ENCODE measurements at places on chromosomes 3 and 15. TPM values are rescaled to one million over a fixed set of nuclear protein-coding genes. Genes with fewer than 3 reads are reported as not detected.
A peak's percentile ranks its signal among the peaks of the same experiment; 100 is the strongest.

The ADIPOQ gene
- 8.8 TPM for total RNA-seq

The FURIN gene
- 78.4 TPM for total RNA-seq

The WNT5A gene
- total RNA-seq, result 5.4 TPM

The SV2B gene
- 2.6 TPM for total RNA-seq

The FSD2 gene
- total RNA-seq, result not detected

The CCDC54 gene
- not detected for total RNA-seq

The SCG3 gene
- total RNA-seq, result not detected

DNA sequence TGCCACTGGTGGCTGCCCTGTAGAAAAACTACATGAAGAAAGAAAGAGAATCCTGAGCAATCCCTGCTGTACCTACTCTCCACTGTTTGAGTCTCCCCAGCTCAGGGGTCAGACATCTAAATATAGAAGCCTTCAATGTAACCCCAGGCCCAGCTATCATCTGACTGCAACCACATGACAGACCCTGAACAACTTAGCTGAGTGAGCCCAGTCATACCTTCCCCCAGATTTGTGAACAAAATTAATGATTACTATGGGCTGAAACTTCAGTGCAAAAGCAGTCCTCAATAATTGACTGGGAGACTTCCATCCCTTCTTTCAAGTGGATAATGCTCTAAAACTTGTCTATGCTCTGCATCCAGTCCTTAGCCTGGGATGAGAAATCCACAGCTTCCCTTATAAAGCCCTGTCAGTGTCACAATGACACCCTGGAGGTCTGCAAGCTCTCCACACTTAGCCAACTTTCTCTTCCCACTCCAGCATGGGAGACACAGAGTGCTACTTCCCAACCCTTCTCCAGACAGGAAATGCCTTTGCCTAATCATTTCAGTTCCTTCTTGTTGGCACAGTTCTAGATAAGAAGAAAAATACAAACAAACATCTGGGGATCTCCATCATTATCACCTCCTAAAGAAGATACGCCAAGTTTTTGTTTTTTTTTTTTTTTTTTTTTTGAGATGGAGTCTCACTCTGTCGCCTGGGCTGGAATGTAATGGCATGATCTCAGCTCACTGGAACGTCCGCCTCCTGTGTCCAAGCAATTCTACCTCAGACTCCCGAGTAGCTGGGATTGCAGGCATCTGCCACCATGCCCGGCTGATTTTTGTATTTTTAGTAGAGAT lies 198.5 kb upstream of the GADL1 start:
- no peak for DNase-seq

GRCh38 chr3:131582438-131582837 lies 79.7 kb upstream of the MRPL3 start:
- no peak for DNase-seq

GRCh38 chr3:19688767-19689166 lies 245.2 kb downstream of the EFHB start:
- no peak for DNase-seq

DNA sequence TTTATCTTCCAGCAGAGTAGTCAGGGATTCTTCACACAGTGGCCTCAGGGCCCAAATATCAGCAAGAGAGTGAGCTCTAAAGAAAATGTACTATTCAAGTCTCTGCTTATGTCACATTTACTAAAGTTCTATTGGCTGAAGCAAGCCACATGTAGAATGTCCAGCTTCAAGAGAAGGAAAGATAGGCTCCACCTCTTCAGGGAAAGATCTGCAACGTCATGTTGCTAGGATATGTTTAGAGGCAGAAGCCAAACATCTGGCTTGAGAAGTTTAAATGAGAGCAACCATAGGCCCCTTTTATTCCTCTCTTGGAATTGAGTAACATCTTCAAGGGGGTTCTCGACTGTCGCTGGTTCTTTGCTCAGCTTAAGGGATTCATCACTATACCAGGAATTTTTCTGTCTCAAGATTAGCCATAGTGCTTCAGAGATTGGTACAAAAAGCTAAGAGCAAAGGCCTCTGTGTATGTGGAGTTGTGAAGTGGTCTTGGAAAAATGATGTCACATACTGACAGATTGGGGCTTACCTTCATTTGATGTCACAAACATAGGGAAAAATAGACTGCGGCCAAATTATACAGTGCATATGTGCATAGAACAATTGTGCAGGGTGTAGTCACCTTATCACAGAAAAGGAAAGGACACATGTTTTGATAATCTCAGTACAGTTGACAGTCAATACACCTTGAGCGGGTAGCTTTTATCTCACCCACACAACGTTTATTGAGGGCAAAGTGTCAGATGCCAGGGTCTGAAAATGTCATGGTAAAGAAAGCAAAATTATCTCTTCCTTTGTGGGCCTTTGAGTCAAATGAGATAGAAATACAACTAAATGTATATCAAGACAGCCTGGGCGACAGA lies 11.3 kb upstream of the THRB start:
- no peak for DNase-seq

- DNase-seq, result no peak
Measured at GRCh38 chr3:152853196-152853595, 18.3 kb downstream of the P2RY1 start.

- DNase-seq, result peak; percentile 69
Measured at GRCh38 chr15:60397772-60398445, at the start of gene ANXA2. ANXA2 (minus strand) TSS chr15:60397986; CDS start chr15:60386075, 11,911 bp downstream.

DNA sequence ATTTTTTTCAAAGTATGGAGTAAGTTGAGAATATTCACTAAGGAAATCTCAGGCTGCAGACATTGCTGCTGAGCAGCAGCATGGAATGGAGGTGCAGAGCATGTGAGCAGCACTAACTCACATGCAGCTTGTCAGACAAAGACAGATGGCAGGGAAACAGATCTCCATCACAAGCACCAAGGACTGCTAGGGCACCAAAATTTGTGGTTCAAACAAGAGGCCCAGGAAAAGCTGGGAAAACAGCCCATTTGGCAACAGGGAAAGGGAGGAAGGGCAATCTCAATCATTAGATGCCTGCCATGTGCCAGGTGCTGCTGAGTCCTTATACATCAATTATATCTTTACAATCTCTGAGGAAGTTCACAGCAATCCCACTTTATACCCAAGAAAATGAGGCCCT lies 47.2 kb upstream of the EIF1B start:
- no peak for DNase-seq

DNA sequence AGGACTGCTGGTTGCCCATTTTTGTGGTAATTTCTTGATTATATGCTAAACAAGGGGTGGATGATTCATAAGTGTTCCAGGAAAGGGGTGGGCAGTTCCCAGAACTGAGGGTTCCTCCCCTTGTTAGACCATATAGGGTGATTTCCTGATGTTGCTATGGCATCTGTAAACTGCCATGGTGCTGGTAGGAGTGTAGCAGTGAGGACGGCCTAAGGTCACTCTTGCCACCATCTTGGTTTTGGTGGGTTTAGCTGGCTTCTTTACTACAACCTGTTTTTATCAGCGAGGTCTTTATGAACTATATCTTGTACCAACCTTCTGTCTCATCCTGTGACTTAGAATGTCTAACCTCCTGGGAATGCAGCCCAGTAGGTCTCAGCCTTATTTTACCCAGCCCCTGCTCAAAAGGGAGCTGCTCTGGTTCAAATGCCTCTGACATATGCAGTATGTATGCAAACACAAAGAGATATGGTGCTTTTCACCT lies 46.2 kb downstream of the C3orf38 start:
- no peak for DNase-seq

DNA sequence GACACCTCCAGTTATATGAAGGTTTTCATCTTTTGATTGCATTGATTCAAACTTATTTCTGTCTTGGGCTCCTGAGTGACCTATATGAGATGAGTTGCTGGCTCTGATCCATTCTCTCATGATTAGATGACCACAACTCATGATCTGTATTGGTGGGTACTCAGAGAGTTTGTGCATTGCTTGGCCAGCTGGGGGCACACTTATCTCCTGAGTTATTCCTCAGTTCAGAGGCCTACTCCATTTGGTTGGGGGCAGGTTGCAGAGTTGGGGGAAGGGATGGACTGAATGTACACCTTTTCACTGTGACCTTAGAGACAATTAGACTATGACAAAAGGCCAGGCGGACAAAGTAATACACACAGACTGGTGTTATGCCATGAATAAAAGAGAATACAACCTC lies 166.2 kb upstream of the SEMA6D start:
- no peak for DNase-seq

GRCh38 chr3:61438253-61439121 lies 122.9 kb upstream of the PTPRG start:
- no peak for DNase-seq

- no peak for DNase-seq
Measured at GRCh38 chr3:196772897-196773296, 33.2 kb downstream of the PAK2 start.

- DNase-seq, result no peak
Measured at GRCh38 chr3:115502128-115502527, 121.2 kb upstream of the GAP43 start.
